Pericardium fibroblast (primary cell): ENCODE measurements at places on chromosomes 6 and 20. TPM values are rescaled to one million over a fixed set of nuclear protein-coding genes. Genes with fewer than 3 reads are reported as not detected.

PRRC2A gene
- total RNA-seq, result 71.2 and 71.5 TPM in 2 replicates

TXLNB gene
- total RNA-seq, result 0.23 and 0.51 TPM in 2 replicates

HCRTR2 gene
- total RNA-seq, result 0.12 TPM in 1 of 2 replicates, not detected in the other

SMOC2 gene
- total RNA-seq, result 2.9 and 4.9 TPM in 2 replicates

SAYSD1 gene
- total RNA-seq, result 15.3 and 16.7 TPM in 2 replicates

MLN gene
- total RNA-seq, result not detected in 2 replicates

VGLL2 gene
- 0.17 TPM in 1 of 2 replicates, not detected in the other for total RNA-seq

MSH5 gene
- total RNA-seq, result 4.2 and 4.7 TPM in 2 replicates

PCK1 gene
- not detected in 2 replicates for total RNA-seq

COL9A3 gene
- 55.6 and 133 TPM in 2 replicates for total RNA-seq

RIN2 gene
- total RNA-seq, result 26.8 and 34.2 TPM in 2 replicates

FNDC11 gene
- total RNA-seq, result 0.12 and 0.85 TPM in 2 replicates

MYBL2 gene
- 2.6 and 2.7 TPM in 2 replicates for total RNA-seq

PPIL6 gene
- total RNA-seq, result 0.94 and 5.3 TPM in 2 replicates
